ENCODE measurements at places on chromosomes 1 and 21.

- DNase-seq: no peak
Observed at GRCh38 chr1:18568489-18568888, 62.2 kb upstream of the PAX7 start.

GRCh38 chr1:59292562-59292961 lies 4.3 kb upstream of the FGGY start:
- DNase-seq: no peak

- DNase-seq: no peak
Observed at GRCh38 chr1:42258218-42258617, 76.8 kb downstream of the FOXJ3 start.

DNA sequence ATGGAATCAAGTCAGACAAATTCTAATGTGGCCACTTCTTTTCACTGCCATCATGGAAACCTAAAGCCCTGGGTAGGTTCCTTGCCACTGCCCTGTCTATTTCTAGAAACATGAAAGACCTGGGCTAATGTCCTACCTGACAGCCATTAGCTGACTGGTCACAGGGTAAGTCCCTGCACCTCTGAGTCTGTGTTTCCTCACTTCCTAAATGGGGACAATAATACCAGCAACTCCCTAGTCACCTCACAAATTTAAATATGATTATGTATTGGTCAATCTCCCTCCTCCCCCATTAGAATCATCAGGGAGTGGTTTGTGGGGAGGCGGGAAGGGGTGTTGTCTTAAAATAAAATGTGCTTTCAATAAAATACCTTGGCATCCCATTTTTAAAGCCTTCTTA lies 2.2 kb downstream of the CREG1 start:
- no peak for DNase-seq

DNA sequence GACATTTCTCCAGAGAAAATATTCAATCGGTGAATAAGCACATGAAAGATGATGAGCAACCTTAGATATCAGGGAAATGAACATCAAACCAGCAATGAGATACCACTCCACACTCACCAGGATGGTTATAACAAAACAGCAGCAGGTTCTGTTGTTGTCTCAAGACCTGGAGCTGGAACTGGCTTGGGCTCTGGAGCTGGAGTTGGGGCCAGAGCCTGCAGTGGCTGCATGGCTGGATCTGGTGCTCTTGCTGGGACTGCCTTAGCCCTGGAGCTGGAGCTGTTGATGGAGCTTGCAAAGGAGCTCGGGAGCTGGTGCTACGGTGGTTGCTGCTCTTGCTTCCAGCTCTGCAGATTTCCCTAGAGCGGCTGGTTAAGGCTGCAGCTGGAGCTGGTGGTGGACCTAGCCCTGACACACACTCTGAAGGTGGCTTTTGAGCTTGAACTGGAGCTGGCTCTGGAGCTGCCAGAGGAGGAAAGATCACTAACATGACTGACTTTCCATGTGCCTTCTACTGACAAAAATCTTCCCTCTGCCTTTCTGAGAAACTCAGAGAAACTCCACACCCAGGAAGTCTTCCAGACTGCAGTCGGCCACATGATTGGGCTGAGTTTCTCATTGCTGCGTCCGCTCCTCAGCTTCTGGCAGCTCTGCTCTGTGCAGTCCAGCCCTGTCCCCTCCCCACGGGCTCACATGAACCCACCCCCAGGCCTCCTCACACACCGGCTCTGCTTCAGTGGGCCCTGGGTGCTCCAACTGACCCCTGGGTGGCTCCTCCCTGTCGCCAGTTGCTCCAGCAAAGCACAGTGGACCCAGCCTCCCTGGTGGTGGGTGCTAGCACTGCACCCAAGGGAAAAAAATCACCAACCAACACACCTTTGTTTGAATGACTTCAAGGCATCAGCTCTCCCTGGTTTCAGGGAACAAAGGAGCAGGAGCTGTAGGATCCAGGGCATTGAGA lies 139.1 kb upstream of the FMN2 start:
- DNase-seq: no peak

DNA sequence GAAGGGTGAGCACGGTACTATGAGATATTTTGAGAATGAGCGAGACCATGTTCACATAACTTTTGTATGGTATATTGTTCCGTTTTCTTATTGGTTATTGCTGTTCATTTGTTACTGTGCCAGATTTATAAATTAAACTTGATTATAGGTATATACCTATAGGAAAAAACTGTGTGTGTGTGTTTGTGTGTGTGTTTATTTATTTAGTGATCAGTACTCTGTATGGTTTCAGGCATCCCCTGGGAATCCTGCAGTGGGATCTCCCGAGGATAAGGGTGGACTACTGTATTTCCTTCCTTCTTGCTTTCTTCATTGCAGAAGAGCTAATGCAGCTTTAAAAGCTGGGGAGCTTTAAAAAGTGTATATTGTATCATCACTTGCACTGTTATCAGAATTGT lies 8.0 kb upstream of the ASH1L start:
- no peak for DNase-seq

DNA sequence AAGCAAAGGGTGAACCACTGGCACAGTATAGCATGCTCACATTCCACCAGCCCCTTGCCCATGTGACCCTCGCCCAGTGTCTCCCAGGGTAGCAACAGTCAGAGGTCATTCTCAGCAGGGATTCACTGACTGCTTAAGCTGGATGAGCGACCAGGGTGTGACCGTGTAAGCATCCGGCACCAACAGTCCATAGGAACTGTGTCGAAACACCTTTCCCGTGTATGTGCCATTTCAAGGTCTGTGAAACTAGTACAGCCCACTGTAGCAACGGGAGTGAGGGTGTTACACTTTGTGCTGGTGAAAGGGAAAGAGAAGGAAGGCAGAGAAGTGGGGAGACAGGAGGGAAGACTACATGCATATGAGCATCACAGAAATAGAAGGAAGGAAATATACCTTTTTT lies 10.8 kb downstream of the PIK3C2B start:
- DNase-seq: no peak

DNA sequence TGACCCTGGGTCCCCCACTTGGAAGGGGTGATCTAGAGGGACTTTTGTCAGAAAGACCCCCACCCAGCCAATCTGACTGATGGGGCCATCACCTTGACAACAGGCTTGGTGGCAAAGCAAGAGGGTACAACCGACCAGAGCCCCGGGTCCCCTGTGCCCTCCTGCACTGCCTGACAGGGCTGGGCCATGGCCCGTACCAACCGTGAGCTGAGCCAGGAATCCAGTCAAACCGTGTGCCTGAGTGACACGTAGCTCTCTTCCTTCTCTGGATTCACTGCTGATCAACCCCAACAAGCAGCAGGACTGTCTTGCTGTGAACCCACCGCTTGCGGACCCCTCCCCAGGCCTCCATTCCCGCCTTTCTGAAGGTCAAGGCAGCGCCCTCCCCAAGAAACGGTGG lies 27.0 kb downstream of the PDE9A start:
- no peak for DNase-seq

DNA sequence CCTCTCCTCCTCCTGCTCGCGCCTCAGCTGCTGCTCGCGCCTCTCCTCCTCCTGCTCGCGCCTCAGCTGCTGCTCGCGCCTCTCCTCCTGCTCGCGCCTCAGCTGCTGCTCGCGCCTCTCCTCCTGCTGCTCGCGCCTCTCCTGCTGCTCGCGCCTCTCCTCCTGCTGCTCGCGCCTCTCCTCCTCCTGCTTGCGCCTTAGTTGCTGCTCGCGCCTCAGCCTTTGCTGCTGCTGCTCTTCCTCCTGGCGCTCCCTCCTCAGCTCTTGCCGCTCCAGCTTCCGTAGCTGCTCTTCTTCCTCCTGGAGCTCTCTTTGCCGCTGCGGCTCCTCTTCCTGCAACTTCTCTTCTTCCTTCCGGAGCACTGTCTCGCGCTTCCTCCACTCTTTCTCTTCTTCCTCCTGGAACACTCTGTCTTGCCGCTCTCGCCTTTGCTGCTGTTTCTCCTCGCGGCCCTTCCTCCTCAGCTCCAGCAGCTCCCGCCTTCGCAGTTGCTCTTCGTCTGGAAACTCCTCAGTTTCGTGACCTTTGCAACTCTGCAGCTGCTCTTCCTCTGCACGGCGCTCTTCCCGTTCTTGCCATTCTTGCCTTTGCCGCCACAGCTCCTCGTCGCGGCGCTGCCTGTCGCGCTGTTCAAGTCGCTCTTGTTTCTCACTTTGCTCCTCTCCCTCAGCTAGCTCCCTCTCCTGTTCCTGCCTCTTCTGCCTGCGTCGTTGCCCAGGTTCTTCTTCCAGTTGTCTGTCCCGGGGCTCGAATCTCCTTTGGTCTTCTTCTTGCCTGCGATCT lies 3.0 kb downstream of the TCHH start:
- DNase-seq: no peak

GRCh38 chr1:62800825-62801306 lies 16.9 kb downstream of the ATG4C start:
- DNase-seq: no peak

- DNase-seq: no peak
Observed at GRCh38 chr1:34785875-34786470, 5.0 kb downstream of the GJB3 start.

DNA sequence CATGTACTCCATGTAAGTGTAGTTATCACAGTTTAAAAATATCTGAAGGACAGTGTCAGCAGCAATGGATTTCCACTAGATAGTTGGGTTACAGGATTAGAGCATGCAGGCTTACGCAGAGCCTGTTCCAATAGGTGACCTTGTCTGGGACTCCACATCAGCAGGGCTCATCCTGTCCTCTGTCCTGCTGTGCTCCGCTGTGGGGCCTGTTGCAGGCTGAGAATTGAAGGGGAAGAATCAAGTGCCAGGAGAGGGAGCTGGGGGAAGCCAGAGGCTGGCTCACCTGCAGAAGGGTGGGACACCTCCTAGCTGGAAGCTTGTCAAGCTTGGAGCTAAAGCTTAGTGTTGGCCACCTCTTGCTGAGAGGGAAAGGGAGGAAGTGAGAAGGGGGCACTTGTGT lies 62.8 kb downstream of the XCL2 start:
- DNase-seq: no peak

Measured in T1000 (cell line).